Fibroblast of lung (primary cell): ENCODE measurements at places on chromosomes 16 and 17. TPM values are rescaled to one million over a fixed set of nuclear protein-coding genes. Genes with fewer than 3 reads are reported as not detected.
A peak's percentile ranks its signal among the peaks of the same experiment; 100 is the strongest.

GRCh38 chr16:59463776-59464175 is 729.7 kb upstream of the GOT2 start:
- DNase-seq: peak; percentile 49

The CDH8 gene
- total RNA-seq: under 0.01 TPM in 1 of 2 replicates, not detected in the other

The ZG16 gene
- not detected in 2 replicates for total RNA-seq

The ATXN1L gene
- 11.0 and 13.2 TPM in 2 replicates for total RNA-seq

The CACNG5 gene
- total RNA-seq: not detected in 2 replicates
